Left lobe of liver (tissue), 2 donors: ENCODE measurements at places on chromosomes 5 and 9. TPM values are rescaled to one million over a fixed set of nuclear protein-coding genes. Genes with fewer than 3 reads are reported as not detected.

GPR151 gene
- not detected for total RNA-seq

RNF130 gene
- total RNA-seq, result 102 TPM

EGFLAM gene
- total RNA-seq, result 2.0 TPM

COL5A1 gene
- total RNA-seq, result 2.8 TPM

LMX1B gene
- total RNA-seq, result not detected

IRX2 gene
- total RNA-seq, result not detected

CDKN2B-AS1 gene
- total RNA-seq, result not detected

SOX30 gene
- total RNA-seq, result not detected

ENTPD2 gene
- total RNA-seq, result 1.7 TPM

CARTPT gene
- not detected for total RNA-seq

PRSS3 gene
- 5.3 TPM for total RNA-seq

TPM2 gene
- total RNA-seq, result 6.6 TPM

TAF1L gene
- not detected for total RNA-seq

DNA sequence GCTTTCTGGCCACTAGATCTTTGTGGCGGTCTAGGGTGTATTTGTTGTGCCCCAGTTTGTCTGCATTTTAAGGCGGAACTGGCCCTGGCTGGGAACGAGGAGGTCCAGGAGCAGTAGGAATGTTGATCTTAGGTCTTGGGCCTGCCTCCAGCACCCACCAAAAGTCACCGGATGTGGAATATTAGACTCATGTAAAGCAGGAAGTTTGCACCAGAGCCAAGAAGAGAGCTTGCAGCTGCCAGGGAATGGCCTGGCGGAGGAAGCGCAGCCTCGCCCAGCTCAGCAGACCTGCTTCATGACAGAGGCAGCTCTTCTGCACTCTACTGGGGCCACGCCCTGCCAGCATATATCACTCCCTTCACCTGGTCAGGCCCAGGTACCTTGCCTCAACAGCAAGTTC lies 3.3 kb downstream of the GPX3 start:
- DNase-seq, result no peak

DNA sequence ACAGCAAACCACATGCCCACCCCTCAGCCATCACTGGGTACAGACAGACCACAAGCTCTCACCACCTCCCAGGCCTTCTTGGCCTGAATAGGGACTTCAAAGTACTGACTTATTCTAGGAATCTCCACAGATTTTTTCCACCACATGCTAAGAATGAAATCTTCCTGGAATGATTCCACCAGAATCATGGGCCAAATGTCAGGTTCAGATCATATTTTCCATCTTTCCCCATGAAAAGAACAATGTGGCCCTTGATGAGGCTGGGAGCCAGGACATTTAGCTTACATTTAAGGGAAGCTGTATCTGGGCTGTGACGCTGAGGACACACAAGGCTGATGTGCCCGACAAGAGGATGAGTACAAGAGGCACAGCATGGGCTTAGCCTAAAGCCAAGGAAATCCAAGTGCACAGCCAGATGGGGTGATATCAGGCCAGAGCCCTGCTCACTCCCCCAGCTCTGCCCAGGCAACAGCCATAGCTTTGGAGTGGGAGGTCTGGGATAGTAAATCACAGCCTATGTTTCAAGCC lies 28.1 kb downstream of the ACSL6 start:
- no peak for DNase-seq

DNA sequence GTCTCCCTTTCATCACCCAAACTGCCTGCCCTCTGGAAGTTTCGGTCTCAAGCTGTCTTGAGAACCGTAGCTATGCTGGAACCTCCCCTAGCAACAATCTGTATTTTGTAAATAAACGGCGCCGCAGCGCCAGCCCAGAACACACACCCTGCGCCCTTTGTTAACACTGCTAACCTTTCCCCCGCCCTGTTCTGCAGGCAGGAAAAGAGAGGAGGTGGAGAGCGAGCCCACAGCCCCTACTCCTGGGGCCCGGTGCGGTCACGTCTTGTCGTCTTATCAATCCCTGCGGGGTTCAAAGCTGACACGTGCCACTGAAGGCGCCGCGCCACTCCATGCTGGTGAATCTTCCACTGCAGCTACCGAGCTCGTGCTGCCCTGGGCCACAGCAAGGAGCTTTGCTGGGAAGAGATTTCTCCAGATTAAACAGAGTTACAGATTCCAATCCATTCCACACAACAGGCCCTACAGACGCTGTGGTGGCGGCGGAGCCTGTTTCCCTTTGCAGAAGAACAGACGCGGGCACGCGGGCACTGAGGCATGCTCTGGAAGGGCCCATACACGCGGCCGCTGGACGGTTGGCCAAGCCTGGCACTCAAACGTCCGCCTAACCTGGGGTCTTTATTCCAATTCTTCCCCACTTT lies 25.3 kb downstream of the ZDHHC11B start:
- peak; percentile 48 for DNase-seq

- no peak for DNase-seq
These were observed 46.5 kb downstream of the NKD2 start for GRCh38 chr5:1054799-1055775.

DNA sequence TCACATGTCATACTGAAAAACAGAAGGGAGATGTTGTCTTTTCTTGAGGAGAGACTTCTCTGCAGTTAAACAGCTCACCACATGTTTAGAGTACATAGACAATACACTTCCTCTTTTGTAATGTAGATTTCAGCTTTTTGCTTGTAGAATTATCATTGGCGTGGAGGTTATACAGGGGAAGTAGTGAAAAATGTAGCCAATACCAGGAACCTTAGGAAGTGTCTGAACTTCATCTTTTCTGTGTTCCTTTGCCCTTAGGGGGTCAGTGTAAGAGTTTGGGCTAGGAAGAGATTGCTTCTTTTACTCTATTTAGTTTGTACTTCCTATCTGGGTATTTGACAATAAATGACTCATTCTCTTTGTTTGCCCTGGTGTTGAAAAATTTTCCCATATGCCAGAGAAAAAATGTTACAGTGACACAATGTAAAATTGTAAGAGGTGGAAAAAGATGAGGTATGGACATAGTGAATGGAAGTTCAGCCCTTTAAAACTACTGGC lies 21.0 kb upstream of the CDKN2B start:
- no peak for DNase-seq

DNA sequence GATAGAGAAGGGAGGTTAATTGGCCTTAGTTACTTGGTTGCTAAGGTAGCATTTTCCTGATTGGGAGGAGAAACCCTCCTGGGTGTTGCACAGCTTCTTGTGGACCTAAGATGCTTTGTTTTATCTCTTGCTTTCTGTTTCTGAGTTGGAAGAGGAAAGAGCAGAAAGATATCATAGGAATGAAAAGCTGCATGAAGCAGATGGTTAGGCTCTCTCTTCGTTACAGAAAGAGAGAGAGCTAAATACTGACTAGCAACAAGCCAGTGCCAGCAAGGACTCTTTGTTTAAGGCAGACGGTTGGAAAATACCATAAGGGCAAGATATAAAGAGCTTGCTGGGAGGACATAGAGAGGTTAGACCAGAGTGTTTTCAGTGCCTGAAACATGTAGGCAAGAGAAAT lies 103.1 kb downstream of the ATG10 start:
- DNase-seq, result no peak

DNA sequence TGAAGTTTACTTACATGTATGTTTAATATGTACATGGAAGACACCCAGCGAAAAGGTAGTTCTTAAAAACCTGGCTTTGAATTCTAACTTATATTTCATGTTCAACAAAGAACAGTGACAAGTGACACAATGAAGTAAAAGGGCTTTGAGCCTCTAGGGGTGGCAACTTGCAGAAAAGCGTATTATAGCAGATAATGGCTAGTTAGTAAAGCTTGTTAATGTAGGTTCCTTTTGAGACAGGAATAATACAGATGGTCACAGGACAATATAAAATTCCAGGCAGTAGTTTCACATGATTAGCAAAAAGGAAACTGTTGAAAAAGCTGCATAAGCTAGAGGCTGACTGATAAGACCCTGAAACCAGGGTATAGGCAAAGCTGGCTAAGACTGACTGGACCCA lies 132.4 kb upstream of the FTMT start:
- DNase-seq, result no peak

- no peak for DNase-seq
These were observed 1.9 kb upstream of the SLC44A1 start for GRCh38 chr9:105242557-105242956.

DNA sequence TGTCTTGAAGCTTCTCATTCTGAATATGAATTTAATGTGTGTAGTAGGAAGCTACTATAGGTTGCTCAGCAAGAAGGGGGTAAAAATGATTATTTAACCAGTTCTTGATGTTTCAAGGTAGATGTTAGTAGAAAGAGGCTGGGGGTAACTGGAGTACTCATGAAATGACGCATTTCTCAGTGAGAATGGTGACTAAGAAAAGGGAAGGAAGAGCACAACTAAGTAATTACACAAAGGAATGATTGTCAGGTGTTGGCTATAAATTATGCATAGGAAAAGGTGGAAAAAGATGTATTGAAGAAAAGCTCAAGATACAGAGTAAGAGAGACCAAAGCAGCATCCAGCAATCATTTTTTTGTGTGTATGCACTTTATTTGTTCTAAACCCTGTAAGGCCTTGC lies 1.4 kb upstream of the PSIP1 start:
- DNase-seq, result no peak

GRCh38 chr5:81753429-81753828 lies 2.5 kb upstream of the SSBP2 start:
- no peak for DNase-seq

- DNase-seq, result peak; percentile 72
These were observed 64.6 kb downstream of the ABLIM3 start for GRCh38 chr5:149205625-149206523.

DNA sequence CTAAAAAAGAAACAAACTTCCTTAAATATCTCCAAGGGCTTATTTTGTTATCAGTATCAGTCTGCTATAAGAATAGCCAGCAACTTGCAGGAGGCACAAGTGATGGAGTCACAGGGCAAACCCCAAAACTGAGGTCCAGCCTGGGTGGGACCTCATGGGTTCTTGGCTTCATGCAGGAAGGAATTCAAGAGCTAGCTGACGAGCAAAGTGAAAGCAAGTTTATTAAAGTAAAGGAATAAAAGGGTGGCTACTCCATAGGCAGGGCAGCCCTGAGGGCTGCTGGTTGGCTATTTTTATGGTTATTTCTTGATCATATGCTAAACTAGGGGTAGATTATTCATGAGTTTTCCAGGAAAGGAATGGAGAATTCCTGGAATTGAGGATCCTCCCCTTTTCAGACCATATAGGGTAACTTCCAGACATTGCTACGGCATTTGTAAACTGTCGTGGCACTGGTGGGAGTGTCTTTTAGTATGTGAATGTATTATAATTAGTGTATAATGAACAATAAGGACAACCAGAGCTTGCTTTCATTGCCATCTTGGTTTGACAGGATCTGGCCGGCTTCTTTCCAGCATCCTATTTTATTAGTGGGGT lies 231.9 kb downstream of the ADAMTSL1 start:
- no peak for DNase-seq

DNA sequence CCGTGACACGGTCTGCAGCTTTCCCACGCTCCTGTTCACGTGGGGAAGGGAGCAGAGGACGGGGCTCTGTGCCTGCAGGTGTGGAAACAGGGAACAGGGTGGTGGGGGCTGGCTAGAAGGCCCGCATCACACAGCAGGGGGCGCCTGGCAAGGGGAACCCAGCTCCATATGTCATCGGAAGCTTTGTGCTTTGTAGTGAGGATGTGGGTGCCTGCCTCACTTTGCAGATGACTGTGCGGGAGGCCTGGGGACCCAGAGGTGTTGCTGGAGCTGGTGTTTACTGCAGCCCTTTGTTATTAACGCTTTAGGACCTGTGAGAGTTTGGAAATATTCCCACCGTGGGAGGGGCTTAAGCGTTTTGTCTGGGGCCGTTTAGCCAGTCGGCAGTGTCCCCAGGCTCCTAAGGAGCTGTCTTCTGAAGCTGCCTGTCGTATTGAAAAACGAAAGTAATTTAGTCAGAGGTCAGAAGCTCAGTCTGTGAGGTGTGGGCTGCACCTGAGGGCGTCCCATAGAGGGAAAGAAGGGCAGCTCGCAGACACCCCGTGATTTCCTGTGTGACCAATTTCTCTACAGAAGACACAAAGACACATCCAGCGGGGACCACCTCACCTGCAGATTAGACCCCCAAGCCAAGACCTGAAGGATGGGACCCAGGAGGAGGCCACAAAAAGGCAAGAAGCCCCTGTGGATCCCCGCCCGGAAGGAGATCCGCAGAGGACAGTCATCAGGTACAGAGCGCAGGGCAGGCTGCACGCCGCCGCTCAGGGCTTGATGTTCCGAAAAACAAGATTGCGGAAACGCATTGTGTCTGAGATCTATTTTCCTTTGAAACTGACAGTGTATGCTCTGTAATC lies 9.1 kb downstream of the MAN1B1 start:
- DNase-seq, result no peak

DNA sequence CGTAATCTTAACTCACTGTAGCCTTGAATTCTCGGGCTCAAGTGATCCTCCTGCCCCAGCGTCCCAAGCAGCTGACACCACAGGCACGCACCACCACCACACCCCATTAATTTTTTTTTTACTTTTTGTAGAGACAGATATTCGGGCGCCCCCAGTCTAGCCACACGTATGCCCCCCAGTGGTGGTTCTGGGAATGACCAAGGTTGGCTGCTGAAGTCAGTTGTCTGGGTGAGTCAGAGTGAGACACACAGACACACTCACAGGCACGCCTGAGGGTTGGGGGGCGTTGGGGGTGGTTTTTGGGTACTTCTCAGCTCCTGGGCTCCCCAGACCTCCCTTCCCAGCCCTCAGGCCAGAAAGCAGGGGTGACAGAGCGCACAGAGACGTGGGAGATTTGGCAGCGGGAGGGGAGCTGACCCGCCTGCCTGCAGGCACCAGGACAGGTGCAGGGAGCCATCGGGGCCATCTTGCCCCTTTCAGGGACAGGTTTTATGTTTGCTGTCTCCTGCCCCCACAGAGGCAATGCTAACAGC lies 4.2 kb upstream of the ENTPD8 start:
- DNase-seq, result peak; percentile 75

GRCh38 chr9:14356351-14357265 lies 42.7 kb upstream of the NFIB start:
- DNase-seq, result no peak

GRCh38 chr5:25649628-25650265 lies 1005.0 kb upstream of the CDH10 start:
- DNase-seq, result no peak

DNA sequence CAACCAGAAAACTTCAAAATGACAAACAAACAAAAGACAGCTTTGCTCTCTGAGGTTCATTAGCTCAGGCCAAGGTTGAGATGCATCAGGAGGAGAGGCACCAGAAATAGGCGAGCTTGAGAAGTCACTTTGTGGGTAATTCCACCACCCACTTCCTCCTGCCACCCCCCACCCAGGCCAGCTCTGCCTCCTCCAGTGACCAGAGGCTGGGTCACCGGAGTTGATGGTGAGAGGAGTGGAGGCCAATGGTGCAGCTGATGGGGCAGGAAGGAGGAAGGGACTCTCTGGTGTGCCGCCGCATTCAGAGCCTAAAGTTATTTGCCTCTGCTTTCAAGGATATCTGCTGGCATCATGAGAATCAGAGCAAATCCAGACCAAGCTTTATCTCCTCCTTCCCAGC lies 73.8 kb upstream of the ASTN2 start:
- DNase-seq, result no peak
